Fibroblast of skin of right biceps (primary cell): ENCODE measurements at places on chromosomes 5 and 9.

DNA sequence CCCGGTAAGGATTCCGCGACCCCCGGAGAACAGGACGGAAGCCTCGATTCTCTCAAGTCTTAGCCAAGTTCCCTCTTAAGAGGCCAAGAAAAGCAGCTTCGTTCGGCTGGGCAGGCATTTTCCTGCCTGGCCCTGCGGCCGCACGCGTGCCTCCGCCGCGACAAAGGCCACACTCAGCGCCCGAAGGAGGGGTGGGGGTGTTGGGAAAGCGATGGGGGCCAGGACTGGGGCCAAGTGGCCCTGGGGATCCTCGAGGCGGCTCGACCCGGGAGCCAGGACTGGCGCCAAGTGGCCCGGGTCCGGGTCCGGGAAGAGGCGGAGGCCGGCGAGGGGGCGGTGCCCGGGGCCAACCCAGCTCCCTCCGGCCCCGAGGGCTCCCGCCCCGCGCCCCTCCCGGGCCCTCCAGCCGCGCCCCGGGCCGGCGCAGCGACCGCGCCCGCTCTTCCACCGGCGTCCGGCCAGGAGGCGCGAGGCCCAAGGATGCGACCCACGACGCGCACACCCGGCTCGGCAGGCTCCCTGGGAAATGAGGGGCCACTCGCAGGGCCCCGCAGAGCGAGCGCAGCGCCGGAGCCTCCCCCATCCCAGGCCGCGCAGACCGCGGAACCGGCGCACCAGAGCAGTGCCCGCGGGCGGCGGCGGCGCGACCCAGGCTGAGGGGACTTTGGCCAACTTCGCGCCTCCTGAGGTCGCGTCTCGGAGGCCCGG lies 756 bp downstream of the VAV2 start:
- no peak for DNase-seq

DNA sequence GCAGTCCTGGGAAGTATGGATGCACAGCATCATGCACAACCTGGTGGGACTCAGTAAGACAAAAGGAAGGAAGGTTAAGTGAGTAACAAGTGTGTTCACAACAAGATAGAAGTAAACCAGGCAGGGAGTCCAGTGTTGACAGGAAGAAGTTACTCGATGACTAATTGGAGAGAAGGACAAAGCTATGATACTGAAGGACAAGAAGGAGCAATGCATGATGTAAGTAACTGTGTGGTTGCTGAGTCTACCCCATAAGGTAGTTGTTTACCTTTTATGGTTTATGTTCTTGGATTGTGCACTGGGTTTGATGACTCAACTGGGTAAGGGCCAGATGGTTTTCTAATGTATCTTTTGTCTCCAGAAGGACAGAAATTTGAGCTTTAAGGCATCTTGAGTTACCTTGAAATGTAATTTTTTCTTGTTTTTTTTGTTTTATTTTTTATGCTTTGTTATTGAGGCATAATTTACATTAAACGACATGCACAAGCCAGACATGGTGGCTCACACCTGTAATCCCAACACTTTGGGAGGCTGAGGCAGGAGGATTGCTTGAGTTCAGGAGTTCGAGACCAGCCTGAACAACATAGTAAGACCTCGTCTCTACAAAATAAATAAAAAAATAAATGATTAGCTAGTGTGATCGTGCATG lies 89.2 kb upstream of the CAST start:
- peak; percentile 98 for DNase-seq

DNA sequence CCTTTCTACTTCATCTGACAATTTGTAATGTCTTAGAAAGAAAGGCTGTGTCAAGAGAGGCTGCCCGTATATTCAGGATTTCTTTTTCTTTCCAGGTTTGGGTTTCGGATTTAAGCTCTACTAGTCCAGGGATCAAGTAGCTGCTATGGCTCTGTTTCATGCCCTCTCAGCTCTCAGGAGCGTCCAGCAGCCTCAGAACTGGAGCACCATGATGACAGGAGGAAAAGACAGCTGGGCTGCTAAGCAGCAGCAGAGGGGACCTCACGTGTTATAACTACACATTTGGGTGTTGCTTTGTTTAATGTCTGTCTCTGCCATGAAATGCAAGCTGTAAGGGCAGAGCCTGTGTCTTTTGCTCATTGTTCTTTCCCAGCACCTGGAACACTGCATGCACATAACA lies 28.5 kb downstream of the TBC1D2 start:
- no peak for DNase-seq

DNA sequence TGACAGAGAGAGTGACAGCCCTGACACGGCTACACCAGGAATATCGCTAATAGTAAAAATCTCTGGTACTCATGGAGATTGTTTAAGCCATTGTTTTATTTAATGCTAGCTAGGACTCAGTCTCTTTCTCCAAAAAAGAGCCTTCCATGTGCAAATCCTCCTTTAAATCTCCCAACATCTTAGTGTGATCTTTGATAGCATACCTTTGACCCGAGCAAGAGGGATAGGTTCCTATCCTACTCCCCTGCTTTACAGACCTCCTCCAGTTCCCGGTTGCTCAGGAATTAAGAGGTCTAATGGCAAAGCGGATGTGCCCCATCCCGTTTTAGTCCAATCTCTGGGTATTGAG lies 663 bp upstream of the FRMD3 start:
- DNase-seq = no peak

- peak; percentile 25 for DNase-seq
These were observed 218.7 kb downstream of the GLIS3 start for GRCh38 chr9:4080921-4081895.
